ENCODE measurements at places on chromosomes 12 and 14.

DNA sequence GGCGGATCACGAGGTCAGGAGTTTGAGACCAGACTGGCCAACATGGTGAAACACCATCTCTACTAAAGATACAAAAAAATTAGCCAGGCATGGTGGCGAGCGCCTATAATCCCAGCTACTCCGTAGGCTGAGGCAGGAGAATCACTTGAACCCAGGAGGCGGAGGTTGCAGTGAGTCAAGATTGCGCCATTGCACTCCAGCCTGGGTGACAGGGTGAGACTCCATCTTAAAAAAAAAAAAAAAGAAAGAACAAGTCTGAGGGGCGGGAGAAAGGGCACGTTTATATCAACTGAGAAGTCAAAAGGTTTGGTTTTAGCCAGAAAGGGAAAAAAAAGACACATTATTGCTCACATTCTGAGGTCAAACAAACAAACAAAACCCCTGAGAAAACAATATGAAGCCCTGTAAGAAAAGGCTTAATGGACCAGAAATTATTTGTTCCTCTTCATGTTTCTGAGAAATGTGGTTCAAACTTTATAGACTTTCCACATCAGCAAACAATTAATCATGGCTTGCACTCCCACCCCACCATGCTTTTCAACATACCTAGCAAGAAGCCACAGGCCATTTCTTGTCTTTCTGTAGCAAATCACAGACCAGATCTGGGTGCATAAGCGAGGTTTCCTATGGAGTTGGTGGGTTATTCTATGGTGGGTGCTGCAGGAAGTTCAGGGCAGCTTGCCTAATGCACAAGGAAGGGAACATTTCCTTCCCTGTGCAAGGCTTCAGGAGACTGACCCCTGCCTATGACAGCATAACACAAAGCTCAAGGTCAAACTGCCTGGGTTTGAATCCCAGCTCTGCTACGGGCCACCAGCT lies 80.1 kb downstream of the SSPN start:
- DNase-seq = no peak

DNA sequence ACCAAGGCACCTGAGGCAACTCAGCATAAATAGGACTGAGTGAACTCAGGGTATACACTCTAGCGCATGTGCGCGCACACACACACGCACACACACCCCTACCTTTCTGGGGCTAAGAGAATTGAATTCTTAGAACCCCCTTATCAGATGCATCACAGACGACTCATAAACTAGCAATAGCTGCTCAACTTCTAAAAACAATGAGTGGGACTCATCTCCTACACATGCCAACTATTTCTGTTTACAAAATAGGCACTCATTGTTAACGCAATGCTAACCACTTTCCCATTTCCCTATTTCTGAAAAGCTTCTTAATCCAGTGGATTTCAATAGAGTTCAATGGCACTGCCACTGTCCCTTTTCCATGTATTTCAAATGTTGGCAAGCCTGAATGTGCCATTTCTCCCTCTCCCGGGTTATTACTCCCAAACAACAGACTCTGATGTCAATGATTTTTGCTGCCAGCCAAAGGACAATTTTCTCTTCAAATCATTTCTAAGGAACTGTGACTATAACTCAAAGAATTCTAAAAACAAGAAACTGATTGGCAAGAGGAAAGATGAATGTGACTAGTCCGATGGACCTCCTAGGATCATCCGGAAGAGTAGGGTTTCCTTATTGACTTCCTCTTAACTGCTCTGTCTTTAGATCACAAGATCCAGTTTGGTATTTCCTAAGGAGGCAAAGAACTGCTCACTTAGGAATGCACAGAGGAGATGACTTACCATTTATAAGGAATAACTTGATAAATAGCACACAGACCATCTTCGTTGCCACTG lies 48.8 kb downstream of the SLC38A1 start:
- peak; percentile 59 for DNase-seq

DNA sequence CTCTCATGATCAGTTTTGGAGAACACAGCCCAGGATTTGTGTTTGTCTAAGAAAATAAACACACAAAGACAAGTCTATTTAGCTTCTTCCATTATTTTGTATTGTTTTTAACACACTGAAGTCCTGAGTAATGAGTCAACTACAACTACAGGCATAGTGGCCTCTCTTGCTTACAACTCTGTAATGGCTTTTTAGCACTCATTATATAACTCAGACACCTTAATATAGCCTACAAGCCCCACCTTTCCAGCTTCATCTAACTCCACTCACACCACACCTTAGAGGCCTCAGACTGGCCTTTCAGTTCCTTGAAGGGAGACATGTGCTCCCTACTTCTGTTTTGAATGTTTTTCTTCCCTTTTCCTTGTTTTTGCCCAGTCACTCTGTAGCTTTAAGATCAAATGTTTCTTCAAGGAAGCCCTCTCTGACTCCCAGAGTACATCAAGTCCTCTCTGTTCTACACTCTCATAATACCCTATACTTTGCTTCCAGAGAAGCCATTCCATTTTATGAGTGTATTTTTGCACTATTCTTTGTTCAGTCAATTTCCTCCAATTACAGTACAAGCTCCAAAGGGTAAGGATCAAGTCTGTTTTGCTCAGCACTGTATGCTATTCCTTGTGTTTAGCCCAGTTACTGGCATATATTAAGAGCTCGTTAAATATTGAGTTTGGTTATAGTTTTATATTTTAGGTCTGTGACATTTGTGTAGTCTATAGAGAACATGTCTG lies 233.6 kb upstream of the ARHGAP5 start:
- no peak for DNase-seq

DNA sequence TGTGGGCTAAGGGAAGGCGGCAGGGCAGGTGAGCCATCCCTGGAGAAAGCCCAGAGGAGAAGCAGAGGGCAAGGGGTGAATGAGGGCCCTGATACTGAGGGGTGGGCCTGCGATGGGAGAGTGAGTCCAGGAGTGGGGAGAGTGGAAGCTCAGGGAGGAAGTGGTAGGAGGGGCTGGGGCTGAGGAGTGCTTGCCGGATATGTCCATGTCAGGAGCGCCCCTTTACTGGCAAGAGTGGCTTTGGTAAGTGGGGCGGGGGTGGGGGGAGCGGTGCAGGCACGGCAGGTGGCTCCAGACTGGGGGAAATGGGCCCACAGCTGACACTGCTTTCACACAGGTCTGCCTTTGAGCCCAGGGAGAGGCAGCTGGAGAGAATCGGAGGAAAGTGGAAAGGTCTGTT lies 86.4 kb upstream of the GPR68 start:
- no peak for DNase-seq

DNA sequence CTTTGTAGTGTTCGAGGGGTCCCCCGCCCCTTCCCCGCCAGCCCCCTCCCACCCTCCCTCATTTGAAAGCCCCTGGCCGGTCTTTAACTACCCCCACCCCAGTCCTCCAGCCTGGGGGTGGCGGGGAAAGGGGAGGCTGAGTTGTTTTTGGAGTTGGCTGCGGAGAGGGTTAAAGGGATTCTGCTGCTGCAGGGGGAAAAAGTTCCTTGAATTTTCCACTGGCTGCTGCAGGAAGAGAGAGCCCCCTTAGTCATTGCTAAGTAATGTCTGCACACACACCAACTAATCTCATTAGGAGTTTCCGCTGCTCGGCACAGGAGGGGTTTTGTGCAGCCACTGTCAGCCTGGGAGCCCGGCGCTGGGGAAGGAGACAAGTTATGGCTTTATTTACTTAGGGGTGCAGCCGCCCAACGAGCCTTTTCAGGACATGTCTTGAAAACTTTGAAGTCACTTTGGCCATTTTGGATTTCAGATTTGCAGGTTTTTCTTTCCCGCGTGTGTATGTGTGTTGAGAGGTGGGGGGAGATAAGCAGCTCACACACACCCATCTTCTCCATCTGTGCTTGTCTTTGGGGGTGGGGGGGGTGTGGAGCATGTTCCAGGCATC lies 1.8 kb downstream of the ELK3 start:
- DNase-seq = no peak

- DNase-seq = no peak
These were observed 219.5 kb upstream of the TMEM132C start for GRCh38 chr12:128047266-128048060.

DNA sequence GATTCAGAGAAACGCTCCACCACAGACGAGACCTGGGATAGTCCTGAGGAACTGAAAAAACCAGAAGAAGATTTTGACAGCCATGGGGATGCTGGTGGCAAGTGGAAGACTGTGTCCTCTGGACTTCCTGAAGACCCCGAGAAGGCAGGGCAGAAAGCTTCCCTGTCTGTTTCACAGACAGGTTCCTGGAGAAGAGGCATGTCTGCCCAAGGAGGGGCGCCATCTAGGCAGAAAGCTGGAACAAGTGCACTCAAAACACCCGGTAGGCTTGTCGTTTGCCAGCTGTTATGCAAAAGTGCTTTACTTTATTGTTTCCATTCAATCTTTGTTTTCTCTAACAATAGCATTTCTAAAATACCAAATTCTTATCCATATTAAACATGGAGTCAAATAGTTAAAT lies 287.3 kb downstream of the NAV3 start:
- DNase-seq = no peak

- DNase-seq = no peak
These were observed 253.7 kb downstream of the MSRB3 start for GRCh38 chr12:65532162-65532561.

GRCh38 chr14:103472939-103473338 lies 49.7 kb downstream of the CKB start:
- no peak for DNase-seq

DNA sequence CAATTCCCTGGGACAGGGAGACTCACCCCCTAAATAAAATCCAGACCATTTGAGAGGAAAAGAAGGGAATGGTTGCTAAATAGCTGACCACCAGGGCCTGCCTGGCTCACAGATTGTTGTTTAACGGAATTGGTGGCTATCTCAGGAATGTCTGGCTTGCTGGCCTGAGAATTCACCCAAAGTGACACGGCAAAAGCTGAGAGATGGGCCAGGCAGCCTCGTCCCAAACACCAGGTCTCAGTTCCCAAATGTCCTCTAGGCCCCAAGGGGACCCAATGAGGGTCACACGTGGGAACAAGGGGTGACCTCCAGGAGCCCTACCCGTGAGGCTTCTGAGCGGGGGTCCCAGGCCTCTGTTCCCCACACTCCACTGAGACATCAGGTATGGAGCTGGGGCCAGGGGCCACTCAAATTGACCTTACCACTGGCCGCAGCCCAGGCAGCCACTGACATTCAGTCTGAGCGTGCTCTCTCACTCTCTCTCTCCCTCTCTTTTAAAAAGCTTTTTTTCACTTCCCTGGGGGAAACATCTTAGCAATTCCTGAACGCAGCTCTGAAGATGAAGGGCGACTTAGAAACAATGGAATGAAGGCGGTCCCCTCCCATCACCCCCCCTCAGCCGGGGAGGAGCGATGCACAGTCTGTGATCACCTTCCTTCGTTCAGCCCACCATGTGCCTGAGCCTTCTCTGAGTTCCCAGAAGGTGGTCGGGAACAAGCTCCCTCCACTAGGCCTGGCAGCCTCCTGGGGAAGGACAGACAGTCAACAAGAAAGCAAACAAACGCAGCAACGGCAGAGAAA lies 131.2 kb downstream of the SCARB1 start:
- no peak for DNase-seq

GRCh38 chr14:75783184-75783583 lies 122.1 kb downstream of the TTLL5 start:
- no peak for DNase-seq

DNA sequence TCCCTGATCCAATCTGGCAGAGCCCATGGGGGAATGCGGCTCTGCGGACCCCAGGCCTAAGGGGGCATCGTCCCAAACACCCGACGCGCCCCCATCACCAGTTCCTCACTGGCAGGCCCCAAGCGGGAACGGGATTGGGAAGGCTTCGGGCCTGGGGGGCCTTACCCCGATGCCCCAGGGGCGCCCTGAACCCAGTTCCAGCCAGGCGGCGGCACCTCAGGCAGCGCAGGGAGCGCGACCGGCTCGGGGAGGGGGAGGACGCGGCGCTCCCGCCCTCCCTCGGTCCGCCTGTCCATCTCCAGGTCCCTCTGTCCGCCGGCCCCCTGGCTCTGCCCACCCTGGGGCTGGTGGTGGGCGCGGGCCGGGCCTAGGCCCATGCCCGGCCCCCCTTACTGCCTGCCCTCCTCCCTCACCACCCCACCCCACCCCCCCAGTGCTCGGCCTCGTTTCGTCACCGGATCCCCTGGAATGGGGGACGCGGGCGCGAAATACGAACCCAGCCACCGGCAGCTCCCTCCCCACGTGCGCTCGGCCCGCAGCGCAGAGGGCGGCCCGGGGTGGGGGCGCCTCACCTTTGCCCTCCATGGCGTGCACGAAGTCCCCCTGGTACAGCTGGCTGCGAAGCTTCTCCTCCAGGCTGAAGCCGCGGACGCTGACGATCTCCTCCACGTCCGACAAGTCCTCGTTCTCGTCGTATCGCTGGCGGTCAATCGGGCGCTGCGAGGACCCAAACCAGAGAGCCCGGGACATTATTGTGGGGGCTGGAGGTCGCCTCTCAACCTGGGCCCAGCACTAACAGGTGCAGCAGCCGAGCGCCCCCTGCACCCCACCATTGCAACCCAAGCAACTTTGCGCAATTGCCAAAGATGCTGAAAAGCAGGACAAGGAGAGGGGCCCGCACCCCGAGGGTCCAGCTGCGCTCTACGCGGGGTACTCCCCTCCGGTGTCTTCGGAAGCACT lies 2.3 kb downstream of the KDM2B start:
- DNase-seq = no peak

DNA sequence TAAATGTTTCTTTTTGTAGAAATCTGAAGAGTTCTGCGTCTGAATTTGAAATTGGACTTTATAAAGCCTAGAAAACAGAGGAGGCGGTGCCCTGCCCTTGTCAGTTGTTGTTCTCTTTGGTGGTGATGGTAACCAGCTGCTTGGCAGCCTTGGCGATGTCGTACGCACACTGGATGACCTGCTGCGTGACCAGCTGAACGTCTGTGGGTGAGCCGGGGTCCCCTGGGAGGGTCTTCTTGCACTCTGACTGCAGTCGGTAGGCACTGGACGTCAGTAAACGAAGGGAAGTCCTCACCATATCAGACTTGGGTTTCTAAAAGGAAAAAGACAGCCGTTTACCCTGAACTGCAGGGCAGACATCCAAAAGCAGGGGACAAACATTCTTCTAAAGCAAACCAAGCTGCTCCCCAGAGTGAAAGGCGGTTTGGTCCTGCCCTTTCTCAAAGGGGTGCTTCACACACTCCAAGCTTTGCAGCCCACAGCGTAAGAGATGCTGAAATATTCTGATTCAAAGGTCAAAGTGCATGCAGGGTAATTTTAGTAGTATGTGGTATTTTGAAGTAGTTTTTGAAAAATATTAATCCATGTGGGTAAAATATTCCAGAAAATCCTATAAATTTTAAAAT lies 32.9 kb downstream of the TCHP start:
- no peak for DNase-seq

GRCh38 chr12:3295646-3296408 lies 195.2 kb upstream of the PRMT8 start:
- no peak for DNase-seq

GRCh38 chr14:104778694-104779331 lies 16.7 kb downstream of the AKT1 start:
- DNase-seq = no peak

GRCh38 chr12:14567351-14568162 lies at the start of gene PLBD1:
TSS of gene PLBD1 (minus strand) at chr12:14567883. CDS start at chr12:14567696, 187 bp downstream.
- DNase-seq = no peak

DNA sequence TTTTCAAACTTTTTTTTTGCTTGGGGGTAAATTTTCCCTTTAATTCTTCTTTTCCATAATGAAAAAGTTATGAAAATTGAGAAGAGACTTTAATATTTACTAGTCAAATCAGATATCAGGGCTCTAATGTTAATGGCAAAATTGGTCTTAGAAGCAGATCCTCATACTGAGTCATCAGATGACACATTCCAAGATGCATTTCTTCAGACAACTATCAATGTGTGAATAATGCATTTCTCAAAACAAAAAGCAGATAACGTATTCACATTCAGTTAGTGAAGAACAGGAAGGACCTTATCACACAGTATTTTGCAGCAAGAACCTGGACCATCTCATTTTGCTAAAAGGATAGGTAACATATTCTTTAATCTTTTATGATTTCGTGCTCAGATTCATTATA lies 130.7 kb downstream of the GPHN start:
- DNase-seq = no peak

GRCh38 chr12:62401631-62402030 lies 65.0 kb upstream of the MON2 start:
- DNase-seq = no peak

Data from activated CD4-positive, CD25-positive, alpha-beta regulatory T cell treated with anti-CD3 and anti-CD28 coated beads, Interleukin-2, amount 50 U/mL, for 16 hours (primary cell).